Stimulated activated CD8-positive, alpha-beta memory T cell treated with anti-CD3 and anti-CD28 coated beads, Interleukin-2, amount 100 ng/mL, for 1 hour (primary cell): ENCODE measurements at places on chromosomes 1 and 21.
A peak's percentile ranks its signal among the peaks of the same experiment; 100 is the strongest.

DNA sequence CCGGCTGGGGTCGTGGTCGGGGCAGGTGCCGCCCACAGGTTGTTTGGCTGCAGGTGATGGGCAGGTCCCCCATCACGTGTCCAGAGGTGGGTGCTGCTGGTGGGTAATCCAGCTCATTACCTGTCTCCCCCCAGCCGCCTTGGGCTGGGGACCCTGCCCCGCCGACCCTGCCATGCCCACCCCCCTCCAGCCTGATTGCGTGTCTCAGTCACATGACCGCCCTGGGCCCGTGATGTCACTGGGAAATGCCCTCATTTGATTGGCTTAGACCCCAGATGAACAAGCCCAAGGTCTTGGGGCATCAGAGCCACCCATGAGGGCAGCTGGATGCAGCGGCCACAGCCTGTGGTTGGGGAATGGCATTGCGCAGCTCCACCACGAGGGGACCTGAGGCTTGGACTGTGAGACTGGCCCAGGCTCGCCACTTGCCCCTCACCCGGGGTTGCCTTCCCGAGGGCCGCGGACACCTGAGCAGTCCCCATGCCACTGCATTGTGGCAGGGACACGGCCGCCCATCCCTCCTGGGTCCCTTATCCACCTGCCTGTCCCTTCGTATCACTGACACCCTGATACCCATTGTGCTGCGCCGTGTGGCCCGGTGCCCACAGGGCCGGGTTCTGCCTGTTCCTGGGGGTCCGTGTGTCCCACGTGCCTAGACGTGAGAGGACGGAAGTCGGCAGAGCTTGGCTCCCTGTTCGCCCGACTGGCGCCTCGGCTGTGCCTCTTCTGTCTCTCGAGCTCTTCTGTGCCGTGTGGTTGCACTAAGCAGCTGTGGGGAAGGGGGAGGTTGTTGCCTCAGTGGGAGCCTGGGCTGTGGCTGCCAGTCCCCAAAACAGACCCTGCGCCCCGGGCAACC is 68.0 kb downstream of the FAAP20 start:
- no peak for DNase-seq

- DNase-seq, result peak; percentile 17
Measured at GRCh38 chr21:43703035-43703880, 15.7 kb upstream of the PDXK start.

GRCh38 chr1:19476450-19477190 is 8.7 kb downstream of the CAPZB start:
- peak; percentile 14 for DNase-seq

DNA sequence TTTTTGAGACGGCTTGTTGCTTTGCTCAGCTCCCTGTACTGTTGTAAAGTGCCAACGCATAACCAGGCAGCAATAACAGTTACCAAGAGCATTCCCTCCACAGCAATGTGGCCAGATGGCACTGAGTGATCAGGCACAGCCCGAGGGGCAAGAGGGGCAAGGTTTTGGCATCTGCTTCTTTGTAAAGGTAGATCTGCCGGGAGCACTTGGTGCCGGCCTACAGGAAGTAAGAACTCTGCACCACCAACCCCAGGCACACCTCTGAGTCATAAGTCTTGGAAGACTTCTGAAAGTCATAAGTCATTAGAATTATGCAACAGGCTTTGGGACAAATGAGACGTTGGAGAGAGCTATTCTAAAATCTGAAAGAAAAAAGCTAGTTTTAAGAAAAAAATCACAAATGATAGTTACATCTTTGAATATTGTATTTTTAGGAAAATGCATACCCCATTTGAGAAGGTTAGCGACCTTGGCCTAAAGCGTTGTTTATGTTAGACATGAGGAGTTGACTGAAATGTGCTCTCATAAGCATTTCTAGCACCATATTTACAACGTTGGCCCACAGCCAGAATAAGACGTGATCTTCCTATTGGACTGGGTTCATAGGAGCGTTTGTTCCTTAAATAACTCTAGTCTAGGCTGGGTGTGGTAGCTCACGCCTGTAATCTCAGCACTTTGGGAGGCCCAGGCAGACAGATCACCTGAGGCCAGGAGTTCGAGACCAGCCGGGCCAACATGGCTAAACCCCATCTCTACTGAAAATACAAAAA is 37.7 kb upstream of the MAP10 start:
- DNase-seq, result no peak

DNA sequence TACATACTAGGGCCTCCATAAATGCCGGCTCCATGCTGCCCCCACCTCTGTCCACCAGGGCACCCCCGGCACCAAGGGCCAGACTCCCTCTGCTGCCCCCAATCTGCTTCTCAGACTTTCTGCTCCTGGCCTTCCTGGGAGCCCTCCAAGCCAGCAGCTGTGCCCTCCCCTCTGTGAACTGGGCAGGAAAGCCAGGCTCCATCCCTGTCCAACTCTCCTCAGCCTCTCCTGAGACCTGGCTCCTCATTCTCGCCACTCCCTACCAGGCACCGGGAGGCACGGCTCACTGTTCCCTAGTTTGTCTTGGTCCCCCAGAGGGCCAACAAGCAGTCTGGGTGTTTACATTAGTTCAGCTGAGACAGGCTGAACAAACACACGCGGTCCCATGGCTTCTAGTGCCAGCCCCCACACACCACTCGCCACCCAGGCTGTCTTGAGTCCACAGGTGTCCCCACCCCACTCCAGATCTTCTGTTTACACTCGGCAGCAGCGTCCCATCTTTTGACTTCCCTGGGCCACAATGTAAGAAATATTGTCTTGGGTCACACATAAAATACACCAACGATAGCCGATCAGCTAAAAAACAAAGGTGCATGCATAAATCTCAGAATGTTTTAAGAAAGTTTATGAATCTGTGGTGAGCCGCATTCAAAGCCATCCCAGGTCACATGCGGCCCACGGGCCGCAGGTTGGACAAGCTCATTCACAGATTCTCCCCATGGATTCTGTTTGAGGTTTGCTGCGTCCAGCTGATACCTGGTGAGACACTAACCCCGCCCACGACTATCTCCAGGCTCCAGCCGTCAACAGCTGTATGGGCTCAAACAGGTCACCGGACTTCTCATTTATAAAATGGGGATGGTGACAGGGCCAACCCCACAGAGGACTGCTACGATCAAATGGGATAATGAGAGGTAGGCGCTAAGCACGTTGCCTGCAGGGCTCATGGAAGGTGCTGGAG is 29.5 kb upstream of the ECE1 start:
- DNase-seq, result no peak

GRCh38 chr21:14382486-14382834 is 486 bp downstream of the HSPA13 start:
- DNase-seq, result peak; percentile 3

DNA sequence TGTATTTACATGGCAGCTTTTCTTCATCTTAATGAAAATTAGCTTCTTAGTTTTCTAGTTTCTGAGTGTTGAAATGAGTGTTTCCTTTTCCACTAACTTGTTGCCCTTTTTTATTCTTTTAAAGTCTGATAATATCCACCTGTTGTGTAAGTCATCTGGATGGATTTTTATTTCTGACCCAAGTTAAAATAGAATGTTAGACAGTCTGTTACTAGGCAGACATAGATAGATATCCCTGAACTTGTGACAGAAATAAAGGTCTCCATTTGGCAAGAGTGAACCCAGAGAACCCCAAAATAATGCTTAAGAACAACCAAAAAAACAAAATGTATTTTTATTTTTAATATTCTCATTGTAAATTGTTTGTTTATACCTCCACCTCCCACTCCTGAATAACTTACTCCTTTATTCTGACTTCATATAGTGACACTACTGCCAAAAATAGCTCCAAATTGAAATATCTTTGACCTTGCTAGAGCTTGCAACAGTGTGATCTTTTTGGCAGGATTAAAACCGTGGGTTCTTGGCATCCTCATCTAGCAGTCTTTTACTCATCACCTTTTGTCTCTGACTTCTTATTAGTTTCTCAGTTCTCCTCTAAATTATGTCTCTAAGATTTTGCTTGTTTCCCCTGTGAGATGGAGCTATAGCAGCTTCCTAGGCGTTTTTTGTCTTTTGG is 26.9 kb upstream of the SH3D21 start:
- no peak for DNase-seq

DNA sequence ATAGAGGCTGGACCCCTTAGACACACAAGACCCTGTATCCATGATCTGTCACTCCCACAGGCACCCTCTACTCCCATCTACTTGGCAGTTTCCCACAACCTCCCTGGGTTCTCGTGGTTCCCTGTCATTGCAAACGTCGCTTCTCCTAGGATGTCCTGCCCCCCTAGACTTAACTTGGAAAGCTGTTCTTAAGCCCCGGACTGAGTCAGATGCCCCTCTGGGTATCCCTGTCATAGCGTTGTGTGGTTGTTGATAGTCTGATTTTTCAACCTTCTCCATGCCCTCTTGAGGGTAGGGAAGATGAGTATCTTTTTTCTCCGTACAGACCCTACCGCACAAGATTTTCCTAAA is 11.8 kb downstream of the RCC1 start:
- no peak for DNase-seq

DNA sequence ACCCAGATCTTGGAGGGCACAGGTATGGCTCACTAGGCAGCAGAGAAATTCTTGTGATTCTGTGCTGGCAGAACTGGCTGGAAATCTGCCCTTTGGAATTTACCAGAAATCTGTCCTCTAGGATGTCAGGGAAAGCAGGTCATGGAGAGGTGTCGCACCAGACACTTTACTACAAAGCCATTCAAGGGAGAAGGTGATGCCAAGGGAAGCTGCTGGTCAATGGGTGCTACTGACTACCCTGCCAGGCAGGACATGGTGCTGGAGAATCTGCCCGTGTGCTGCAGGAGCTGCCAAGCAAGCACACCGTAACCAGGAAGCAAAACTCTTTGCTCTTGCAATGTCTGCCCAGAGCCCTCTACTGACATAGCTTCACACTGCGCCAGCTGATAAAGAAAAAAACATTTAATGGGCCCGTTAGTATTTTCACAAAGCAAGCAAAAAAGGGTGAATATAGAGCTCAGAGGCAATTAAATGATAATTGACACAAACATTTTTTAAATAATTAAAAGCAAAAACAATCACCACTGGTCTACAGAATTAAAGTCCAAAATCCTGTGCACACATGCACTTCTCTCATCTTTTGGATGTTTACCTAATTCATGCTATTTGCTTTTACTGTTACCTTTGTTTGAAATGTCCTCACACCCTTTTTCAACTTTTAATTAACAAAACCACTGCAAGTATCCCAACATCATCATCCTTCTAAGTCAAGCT is 7.2 kb upstream of the FBXO28 start:
- no peak for DNase-seq

GRCh38 chr21:45372732-45373355 is 32.1 kb upstream of the COL18A1 start:
- no peak for DNase-seq

- no peak for DNase-seq
Measured at GRCh38 chr1:100449477-100449876, 88.5 kb upstream of the GPR88 start.

GRCh38 chr1:177897998-177898654 is 71.7 kb downstream of the SEC16B start:
- no peak for DNase-seq

DNA sequence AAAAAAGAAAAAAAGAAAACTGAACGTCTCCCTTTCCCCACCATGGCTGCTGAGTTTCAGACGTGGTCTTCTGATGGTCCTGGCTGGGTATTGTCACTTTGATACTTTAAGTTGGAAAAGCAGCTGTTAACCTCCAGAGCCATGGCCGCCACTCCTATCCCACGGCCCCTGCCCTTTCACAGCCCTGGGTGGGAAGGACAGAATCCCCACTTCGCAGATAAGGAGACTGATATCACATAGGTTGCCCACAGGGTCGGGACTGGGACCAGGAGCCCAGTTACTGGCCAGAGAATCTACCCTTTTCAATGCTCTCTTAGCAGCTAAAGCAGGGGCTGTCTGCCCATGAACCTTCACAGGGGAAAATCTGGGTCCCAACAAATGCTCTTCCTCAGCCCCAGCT is 16.8 kb downstream of the BMP8A start:
- no peak for DNase-seq

GRCh38 chr1:47529520-47530098 is 91.8 kb downstream of the FOXD2 start:
- DNase-seq, result no peak

DNA sequence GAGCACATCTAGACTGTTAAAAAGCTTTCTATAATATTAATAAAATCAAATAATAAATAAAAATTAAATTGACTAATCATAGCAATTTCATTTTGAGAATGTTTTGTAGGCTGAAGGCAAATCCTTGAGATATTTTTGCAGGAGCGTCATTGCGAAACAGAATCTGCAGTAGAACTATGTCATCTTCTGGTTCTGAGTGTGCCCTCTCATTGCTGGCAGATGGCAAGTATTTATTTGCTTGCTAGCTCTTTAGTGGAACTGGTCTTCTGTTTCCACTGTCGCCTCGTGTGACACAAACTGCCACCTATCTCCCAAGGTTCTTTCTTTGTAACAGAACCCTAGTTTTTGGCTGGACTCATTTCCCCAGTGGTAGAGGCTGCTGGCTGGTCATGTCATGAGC is 19.0 kb upstream of the IRF2BP2 start:
- DNase-seq, result no peak

- DNase-seq, result no peak
Measured at GRCh38 chr1:10338047-10338446, 60.8 kb upstream of the PGD start.
